ENCODE measurements at places on chromosomes 4 and X.

GRCh38 chr4:40991908-40992307 lies 222.4 kb downstream of the APBB2 start:
- no peak for DNase-seq

DNA sequence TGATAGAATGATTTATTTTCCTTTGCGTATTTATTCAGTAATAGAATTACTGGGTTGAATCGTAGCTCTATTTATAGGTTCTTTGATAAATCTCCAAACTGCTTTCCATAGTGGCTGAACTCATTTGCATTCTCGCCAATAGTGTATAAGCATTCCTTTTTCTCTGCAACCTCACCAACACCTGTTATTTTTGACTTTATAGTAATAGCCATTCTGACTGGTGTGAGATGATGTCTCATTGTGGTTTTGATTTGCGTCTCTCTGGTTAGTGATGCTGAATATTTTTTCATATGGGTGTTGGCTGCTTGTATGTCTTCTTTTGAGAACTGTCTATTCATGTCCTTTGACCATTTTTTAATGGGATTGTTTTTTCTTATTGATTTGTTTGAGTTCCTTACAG lies 160.7 kb downstream of the MID1IP1 start:
- no peak for DNase-seq

DNA sequence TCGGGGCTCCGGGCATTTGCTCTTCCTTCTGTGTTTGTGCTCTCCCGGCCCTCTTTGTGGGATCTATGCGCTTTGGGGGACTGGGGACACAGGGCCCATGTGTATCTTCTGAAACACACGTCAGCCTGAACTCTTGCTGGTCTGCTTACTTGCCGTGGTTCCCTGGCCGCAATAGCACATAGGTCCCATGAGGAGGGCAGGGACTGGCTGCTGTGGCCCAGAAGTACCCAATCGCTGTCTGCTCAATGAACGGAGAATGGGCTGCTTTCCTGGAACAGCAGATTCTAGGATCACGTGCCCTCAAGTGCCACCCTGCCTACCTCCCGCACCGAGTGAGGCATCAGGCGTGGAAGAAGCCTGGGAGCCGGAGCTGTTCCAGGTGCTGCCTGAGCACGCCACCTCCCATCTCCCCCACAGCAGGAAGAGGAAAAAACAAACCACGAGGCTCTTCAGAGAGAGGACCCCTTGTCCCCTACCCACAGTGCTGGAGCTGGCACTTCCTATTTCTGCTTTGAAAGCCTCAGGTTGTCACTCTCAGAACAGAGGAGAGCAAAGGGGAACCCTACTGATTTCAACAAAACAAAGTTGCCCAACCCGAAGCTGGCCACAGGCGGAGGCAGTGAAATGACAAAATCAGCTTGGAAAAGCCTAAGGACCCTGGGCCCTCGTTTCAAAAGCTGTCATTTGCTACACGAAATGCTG lies 3.8 kb downstream of the G6PD start:
- DNase-seq: no peak

DNA sequence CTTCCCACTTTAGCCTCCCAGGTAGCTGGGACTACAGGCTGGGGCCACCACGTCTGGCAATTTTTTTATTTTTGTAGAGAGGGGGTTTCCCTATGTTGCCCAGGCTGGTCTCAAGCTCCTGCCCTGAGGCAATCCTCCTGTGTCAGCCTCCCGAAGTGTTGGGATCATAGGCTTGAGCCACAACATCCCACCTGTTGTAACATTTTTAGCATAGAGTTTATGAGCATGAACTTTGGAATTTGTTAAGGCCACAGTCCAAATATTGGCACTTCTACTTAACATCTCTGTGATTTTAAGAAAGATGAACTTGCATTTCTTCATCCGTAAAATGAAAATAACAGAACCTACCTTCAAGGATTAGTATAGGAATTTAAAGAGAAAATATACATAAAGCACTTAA lies 445.6 kb downstream of the IQCM start:
- no peak for DNase-seq

GRCh38 chr4:140286456-140286855 lies 87.0 kb upstream of the SCOC start:
- no peak for DNase-seq

DNA sequence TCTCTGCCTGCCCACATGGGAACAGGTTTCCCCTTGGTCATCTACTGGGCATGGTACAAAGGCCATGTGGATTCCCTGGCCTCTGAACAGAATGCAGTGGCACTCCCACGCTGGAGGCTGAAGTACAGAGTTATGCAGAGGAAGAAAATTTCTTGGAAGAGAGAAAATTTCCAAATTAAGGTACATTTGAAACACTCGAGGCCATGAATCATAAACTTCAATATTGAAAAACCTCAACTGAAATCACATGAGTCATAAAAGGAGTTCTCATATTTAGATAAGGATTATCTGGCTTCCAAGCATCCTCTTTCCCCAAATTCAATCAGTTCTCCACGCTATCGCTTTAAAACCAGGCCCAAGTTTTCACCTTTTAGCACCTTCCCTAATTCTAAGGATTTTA lies 28.1 kb upstream of the TXK start:
- no peak for DNase-seq

- no peak for DNase-seq
Measured at GRCh38 chrX:22078117-22078516, 46.0 kb downstream of the PHEX start.

- DNase-seq: no peak
Measured at GRCh38 chrX:124502166-124502565, 155.8 kb downstream of the SH2D1A start.

- no peak for DNase-seq
Measured at GRCh38 chr4:89939546-89939945, 44.9 kb downstream of the MMRN1 start.

DNA sequence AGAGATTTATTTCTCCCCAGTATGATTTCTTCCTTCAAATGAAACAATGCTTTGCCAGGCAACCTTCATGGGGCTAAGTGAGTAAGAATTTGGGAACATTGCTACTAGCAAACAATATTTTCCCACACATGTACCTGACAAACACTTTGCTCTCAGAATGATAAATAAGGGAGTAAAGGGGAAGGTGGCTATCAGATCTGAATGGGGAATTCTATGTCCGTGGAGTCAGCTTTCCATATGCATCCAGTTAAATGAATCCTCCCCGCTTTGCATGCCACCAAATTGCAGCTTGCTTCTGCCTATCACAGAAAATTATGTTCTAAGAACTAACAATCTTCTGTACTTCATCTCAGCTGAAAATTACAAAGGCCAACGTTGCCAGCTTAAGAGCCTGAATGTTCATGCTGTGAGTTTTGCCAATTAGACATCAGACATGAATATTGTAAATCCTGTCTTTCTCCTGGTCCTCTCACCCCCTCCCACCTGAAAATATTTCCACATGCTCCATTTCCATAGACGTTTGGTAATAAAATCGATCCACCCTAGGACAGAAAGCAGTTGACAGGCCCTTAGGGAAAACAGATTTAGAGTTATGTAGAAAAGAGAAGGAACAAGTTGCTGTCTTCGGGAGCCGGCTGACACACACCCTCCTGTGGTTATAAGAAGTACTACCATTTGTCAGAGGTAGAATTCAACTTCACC lies 6.3 kb downstream of the MEPE start:
- DNase-seq: no peak

DNA sequence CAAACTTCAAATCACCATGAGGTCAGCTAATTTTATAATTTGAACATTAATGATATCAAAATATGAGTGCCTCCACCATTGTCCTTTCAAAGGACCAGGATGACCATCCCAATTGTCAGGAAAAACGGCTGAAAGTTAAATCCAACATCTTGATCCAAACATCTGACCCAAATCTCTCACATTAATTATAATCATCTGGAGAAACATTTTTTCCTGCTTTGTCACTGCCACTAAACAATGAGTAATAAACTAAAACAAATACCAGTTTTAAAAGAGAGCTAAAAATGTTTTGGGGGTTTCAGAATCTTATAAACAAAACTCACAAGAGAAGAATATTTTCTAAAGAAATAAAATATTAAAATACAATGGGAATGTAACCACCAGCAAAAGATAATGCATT lies 45.7 kb upstream of the NDST4 start:
- no peak for DNase-seq

- DNase-seq: no peak
Measured at GRCh38 chr4:23382879-23383278, 507.0 kb downstream of the PPARGC1A start.

- no peak for DNase-seq
Measured at GRCh38 chr4:153595894-153596601, 88.0 kb upstream of the TLR2 start.

GRCh38 chr4:55343887-55344286 lies 2.2 kb upstream of the SRD5A3 start:
- DNase-seq: no peak

DNA sequence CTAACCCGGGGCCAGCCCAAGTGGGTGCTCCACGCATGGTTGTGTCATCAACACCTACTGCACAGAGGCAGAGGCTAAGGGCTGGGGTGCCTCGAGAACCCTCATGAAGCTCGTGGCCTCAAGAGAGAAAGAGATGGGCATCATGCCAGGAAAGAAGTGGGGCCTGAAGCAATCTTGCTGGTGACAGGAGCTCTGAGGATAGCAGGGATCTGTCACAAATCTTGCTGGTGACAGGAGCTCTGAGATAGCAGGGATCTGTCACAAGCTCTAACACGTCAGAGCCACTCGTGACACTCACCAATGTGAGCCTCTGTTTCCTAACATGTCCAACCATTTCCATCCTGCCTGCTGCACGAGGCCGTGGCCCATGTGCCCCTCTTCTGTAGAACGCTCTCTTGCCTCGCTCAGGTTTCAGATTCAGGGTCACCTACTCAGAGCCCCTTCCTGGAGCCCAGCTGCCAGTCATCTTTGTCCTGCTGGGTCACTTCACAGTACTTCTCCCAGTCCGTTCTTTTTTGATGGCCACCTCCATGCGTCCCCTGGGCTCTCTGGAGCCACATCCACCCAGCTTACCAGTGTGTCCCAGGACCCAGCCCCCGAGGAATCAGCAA lies 21.1 kb downstream of the PNMA6E start:
- DNase-seq: no peak

DNA sequence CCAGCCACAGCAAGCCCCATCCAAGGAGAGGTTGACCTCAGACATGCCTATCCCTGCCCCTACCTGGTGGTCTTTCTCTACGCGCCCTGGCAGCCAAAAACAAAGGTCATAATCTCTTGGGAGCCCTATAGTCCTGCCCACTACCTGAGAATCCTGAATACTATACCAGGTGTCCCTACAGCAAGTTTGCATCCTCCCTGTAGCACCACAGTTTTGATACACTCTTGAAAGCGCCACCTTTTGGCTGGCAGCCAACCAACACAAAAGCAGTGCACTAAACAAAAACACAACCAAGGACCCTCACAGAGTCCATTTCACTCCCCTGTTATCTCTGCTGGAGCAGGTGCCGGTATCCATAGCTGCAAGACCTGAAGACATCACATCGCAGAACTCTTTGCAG lies 523.8 kb upstream of the CPEB2 start:
- DNase-seq: no peak

DNA sequence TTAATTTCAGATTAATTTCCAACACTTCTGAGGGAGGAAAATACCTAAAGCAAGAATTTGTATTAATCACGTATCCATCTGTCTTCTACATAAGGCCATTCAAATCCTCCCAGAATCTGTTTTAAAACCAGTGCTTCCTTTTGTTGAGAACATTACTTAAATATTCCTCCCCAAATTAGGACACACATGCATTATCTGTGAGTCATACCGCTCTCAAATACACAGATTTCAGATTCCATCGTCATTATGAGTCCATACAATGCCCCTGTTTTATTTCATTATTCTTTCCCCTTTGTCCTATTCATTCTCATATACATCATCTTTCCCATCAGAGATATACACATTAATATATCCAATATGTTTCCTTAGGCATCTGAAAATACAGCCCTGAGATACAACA lies 57.3 kb upstream of the PRSS12 start:
- no peak for DNase-seq

DNA sequence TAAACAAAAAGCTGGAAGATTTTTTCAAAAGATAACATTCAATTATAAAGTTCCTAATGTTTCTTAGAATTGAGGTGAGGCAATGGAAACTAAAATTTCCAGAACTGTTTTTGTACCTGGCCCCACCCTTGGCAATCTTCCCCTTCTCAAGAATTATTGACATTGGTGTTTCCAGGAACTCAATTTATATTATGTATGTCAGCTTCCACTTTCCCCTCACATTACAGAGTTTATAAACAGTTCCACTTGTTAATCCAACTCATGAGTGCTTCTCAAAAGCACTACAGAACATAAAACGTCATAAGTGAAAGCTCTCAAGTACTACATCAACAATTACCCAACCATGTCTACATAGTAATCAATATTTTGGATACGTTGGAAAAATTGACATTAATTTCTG lies 107.4 kb downstream of the FAM13A start:
- no peak for DNase-seq

- no peak for DNase-seq
Measured at GRCh38 chrX:96919672-96920071, 36.0 kb downstream of the RPA4 start.

- DNase-seq: no peak
Measured at GRCh38 chr4:17153572-17153971, 255.1 kb upstream of the LDB2 start.

- DNase-seq: no peak
Measured at GRCh38 chr4:4486969-4487368, 54.9 kb downstream of the STX18 start.

DNA sequence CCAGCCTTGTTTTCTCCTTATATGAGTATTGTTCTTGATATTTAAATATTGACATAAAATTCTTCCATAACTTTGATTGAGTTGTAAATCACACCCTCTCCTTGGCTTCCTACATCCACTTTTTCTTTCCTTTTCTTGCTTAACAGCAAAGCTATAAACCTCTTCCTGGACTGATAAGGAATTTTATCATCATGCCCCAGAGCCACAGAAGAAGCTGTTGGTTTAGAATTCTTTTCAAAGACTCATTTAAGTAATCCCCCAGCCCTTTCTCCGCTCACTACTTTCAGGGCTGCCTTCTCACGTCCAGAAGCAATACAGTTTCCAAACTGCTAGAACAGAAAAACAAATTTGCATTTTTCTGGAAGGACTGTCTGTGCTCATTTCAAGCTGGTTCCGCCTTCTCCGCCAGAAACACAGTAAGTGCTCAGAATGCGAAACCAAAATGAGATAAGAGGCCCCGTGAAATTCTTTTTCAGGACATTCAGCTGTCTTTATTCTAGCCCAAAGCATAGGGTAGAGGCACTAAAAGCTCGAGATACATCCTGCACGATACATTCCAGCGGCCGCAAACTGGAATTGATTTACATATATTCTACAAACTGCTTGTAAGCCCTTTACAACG lies 849 bp downstream of the MID1 start:
- no peak for DNase-seq

DNA sequence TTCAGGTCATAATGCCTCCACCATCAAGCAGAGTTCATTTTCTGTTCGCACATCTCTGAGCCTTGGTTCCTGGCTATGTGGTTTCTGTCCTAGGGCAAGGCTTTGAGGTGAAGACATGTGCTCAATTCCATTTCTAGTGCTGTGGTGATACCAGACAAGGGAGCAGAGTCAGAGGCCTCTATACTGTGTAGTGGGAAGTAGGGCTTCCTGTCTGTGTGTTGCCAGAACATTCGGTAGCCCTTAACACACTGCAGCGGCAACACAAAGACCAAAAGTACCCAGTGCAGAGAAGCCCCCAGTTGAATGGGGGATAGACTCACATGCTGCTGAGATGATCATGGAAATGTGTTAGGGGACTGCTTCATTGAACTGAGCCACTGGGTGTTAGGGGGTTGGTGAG lies 56.4 kb downstream of the STARD8 start:
- DNase-seq: no peak

GRCh38 chrX:5278908-5279307 lies 949.8 kb downstream of the NLGN4X start:
- DNase-seq: no peak

Data from CD8-positive, alpha-beta memory T cell (primary cell).